ENCODE measurements at places on chromosomes 11 and 22. TPM values are rescaled to one million over a fixed set of nuclear protein-coding genes. Genes with fewer than 3 reads are reported as not detected.

Gene CRYBB3
- total RNA-seq, result not detected

Gene TEX12
- total RNA-seq, result 0.54 TPM

Gene GNG3
- 37.2 TPM for total RNA-seq

Gene MMP7
- total RNA-seq, result not detected

Gene TMPRSS6
- not detected for total RNA-seq

GRCh38 chr22:47836957-47837356 is 1074.5 kb downstream of the TBC1D22A start:
- DNase-seq, result no peak

DNA sequence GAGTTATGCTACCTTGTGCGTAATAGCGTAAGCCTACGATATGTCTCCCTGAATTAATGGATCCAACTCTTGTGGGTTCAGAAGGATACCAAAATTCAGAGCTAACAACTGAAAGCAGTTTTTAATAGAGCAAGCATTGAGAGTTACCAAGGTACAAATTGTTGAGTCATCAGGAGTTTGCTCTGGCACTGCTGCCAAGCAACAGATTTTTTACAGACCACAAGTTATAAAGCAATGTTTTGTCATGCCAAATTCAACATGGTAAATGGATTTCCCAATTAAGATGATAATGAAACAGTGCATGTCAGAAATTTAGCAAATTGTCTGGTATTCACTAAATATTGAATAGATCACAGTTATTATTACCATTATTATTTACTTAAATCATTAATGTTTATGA is 295.6 kb downstream of the NELL1 start:
- no peak for DNase-seq

- DNase-seq, result no peak
Measured at GRCh38 chr11:72224564-72225410, at the start of gene INPPL1. INPPL1 (plus strand) TSS chr11:72224767; CDS start chr11:72224985, 218 bp downstream.

DNA sequence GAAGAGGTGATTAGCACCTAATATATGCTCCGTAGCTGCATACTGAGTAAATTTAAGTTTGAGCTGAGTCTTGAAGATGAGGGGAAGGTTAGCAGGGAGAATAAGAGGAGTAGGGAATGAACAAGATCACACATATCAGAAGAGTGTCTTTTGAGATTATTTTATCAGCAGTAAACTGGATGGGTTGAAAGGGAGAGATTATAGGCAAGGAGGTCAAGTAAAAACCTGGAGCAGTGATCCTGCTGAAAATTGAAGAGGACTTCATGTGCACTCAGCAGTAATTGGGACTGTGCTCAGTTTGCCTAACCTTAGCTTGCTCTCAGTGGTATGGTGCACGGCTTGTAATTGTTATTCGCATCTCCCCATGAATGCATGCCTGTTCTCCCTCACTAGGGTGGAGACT is 79.5 kb upstream of the PICALM start:
- no peak for DNase-seq

DNA sequence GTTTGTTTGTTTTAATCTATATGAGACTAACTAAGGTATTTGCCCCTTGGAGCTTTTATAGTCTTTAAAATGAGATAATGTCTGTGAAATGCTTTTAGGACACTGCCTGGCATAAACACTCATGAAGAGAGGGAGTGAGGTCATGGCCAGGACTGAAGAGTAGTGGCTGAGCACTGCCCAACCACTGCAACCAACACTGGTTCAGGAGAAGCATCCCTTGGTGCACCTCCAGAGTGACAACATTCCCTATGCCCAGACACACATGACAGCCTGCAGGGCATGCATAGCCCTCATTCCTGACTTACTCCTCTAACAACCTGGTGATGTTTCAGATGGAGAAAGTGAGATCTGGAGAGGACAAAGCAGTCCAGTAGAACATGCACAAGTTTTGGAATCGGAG is 36.1 kb downstream of the ME3 start:
- DNase-seq, result no peak

GRCh38 chr11:69171476-69172240 is 15.9 kb downstream of the SMIM38 start:
- DNase-seq, result no peak

GRCh38 chr11:65251476-65251875 is 10.3 kb upstream of the POLA2 start:
- no peak for DNase-seq

GRCh38 chr22:29216011-29216872 is 10.5 kb downstream of the EMID1 start:
- no peak for DNase-seq
